ENCODE measurements at places on chromosomes 11 and 22. TPM values are rescaled to one million over a fixed set of nuclear protein-coding genes. Genes with fewer than 3 reads are reported as not detected.

MMP27 gene
- total RNA-seq, result not detected

- H3K4me3 ChIP-seq, result no peak overlapping the region
- peaks cover 6% of the 10 kb centered on the region for H3K4me1 ChIP-seq
- H3K36me3 ChIP-seq, result peaks cover 4% of the 10 kb centered on the region
- no peaks in the 10 kb centered on the region for H3K27me3 ChIP-seq
- H3K27ac ChIP-seq, result no peak overlapping the region
Measured at GRCh38 chr11:66847461-66848232, 4.4 kb downstream of the RCE1 start.

CSF2RB gene
- 3.6 TPM for total RNA-seq

GRCh38 chr11:76495019-76495418 is 50.2 kb downstream of the EMSY start:
- no peak overlapping the region for H3K4me3 ChIP-seq
- H3K4me1 ChIP-seq, result peaks cover 17% of the 10 kb centered on the region
- no peaks in the 10 kb centered on the region for H3K27me3 ChIP-seq
- H3K27ac ChIP-seq, result peak overlapping the region; percentile 65

RAG2 gene
- total RNA-seq, result not detected

DNA sequence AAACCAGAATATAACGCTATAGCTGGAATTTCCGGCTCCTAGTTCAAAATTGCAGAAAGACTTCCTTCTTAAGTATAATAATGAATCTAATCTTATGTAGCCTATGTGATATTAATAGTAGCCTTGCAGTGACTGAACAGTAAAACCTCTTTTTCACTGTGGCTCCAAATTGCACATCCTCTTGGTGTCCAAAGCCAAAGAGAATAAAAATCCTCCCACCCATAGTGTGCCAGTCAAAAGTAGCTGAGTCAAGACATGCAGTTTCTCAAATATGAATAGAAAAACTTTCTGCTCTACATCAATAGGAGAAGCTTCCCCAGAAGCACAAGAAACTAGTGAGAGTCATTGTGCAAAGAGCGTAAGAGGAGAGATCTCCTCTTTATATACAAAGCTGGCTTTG is 76.0 kb upstream of the PICALM start:
- no peak overlapping the region for H3K27ac ChIP-seq
- no peaks in the 10 kb centered on the region for H3K36me3 ChIP-seq
- no peak for DNase-seq
- peaks cover 25% of the 10 kb centered on the region for H3K4me1 ChIP-seq
- H3K4me3 ChIP-seq, result no peak overlapping the region
- no peaks in the 10 kb centered on the region for H3K27me3 ChIP-seq

GRCh38 chr22:29109822-29110221 is 37.0 kb downstream of the KREMEN1 start:
- H3K27ac ChIP-seq, result no peak overlapping the region
- DNase-seq, result no peak
- no peaks in the 10 kb centered on the region for H3K36me3 ChIP-seq
- no peaks in the 10 kb centered on the region for H3K27me3 ChIP-seq
- H3K4me1 ChIP-seq, result no peaks in the 10 kb centered on the region
- no peak overlapping the region for H3K4me3 ChIP-seq

- no peak for DNase-seq
- no peaks in the 10 kb centered on the region for H3K36me3 ChIP-seq
- peaks cover 4% of the 10 kb centered on the region for H3K4me1 ChIP-seq
- H3K4me3 ChIP-seq, result no peak within 1 kb of the TSS
- H3K27me3 ChIP-seq, result peaks cover 12% of the 10 kb centered on the region
Measured at GRCh38 chr11:111911563-111912401, at the start of gene CRYAB. TSS of gene CRYAB (minus strand) at chr11:111911770. CDS start at chr11:111911724, 46 bp downstream.

SAA4 gene
- total RNA-seq, result not detected

GRCh38 chr11:129443276-129443675 is 67.6 kb downstream of the BARX2 start:
- H3K27me3 ChIP-seq, result no peaks in the 10 kb centered on the region
- H3K36me3 ChIP-seq, result no peaks in the 10 kb centered on the region
- H3K27ac ChIP-seq, result no peak overlapping the region
- DNase-seq, result no peak

DNA sequence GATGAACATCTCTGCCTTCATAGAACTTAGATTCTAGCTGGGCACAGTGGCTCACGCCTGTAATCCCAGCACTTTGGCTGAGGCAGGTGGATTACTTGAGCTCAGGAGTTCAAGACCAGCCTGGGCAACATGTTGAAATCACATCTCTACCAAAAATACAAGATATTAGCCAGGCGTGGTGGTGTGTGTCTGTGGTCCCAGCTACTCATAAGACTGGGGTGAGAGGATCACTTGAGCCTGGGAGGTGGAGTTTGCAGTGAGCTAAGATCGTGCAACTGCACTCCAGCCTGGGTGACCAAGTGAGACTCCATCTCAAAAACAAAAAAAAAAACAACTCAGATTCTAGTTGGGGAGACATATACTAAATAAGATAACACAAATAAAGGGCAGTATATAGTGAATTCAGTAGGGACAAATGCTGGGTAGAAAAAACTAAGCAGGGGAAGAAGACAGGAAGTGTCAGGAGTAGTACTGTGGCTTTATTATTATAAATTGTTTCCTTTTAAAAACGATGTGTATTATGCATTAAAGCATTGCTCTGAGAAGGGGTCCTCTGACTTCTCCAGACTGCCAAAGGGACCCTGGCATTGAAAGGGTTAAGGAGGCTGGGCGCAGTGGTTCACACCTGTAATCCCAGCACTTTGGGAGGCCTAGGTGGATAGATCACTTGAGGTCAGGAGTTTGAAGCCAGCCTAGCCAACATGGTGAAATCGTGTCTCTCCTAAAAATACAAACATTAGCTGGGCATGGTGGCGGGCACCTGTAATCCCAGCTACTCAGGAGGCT is 46.7 kb downstream of the PACS1 start:
- H3K4me1 ChIP-seq, result peaks cover 75% of the 10 kb centered on the region
- H3K36me3 ChIP-seq, result peaks cover 2% of the 10 kb centered on the region
- H3K27me3 ChIP-seq, result no peaks in the 10 kb centered on the region

GRCh38 chr11:2548596-2548995 is 103.8 kb downstream of the KCNQ1 start:
- H3K4me1 ChIP-seq, result no peaks in the 10 kb centered on the region
- H3K27ac ChIP-seq, result no peak overlapping the region
- H3K4me3 ChIP-seq, result no peak overlapping the region

ZNF195 gene
- total RNA-seq, result 30.2 TPM

SLC35E4 gene
- 4.0 TPM for total RNA-seq

DNA sequence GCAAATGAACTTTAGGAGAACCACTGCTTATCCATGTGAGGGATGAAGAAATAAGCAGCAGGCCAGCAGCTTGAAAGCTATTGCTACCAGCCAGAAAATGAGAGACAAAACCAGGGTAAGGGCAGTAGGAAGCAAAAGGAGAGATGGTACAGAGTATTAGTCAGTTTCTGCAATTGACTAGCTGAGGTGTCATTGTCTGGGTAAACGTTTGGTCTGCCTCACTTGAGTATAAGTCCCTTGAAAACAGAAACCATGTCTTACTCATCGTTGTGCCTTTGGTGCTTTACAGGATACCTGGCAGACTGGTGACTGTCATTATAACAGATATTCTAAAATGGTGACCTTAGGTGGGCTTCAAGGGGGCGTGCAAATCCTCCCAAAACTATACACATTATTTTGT is 63.9 kb upstream of the USP47 start:
- no peak overlapping the region for H3K27ac ChIP-seq
- no peak for DNase-seq
- H3K4me1 ChIP-seq, result no peaks in the 10 kb centered on the region
- no peaks in the 10 kb centered on the region for H3K36me3 ChIP-seq
- H3K4me3 ChIP-seq, result no peak overlapping the region
- H3K27me3 ChIP-seq, result no peaks in the 10 kb centered on the region

C11orf58 gene
- total RNA-seq, result 133 TPM

DNA sequence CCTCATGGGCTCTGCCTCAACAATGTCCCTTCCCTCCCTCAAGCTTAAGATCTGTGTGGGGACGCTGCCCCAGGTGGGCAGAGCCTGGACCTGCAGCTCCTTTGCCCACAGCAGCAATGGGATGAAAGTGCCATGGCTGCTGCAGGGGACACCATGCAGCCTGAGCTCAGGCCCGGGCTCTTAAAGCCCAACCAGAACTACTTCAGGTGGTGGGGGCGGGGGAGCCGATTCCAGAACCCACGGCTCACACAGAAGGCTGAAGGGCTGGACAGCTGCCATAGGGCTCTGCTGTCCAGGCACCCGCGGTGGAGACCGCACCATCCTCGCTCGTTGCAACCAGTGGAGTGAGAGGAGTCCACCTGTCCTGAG is 12.5 kb downstream of the CHID1 start:
- H3K4me3 ChIP-seq, result no peak overlapping the region
- DNase-seq, result no peak
- H3K27ac ChIP-seq, result no peak overlapping the region
- no peaks in the 10 kb centered on the region for H3K27me3 ChIP-seq
- no peaks in the 10 kb centered on the region for H3K4me1 ChIP-seq

DNA sequence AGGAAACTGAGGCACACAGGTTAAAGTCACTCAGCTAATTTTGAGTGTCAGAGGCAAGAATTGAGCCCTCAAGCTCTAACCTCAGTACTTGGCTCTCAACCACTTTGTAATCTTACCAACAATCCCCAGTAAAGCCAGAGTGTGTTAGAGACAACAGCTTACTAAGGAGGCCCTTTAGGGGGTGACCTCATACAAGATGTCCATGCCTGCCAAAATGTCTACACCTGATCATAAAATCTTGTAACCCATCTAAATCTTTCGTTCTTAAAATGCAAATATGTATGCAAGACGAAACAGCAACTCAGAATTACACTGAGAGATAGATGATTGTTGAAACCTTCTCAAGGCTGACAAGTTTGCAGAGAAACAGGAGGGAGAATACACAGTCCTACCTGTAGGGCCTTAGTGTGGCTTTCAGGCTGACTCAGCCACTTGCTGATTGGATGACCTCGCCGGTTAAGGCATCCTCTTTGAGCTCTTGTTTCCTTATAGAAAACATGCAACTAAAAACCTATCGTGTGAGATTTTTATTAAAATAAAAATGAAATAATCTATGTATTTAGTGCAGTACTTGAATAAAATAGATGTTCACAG is 143.2 kb downstream of the OPCML start:
- no peaks in the 10 kb centered on the region for H3K4me1 ChIP-seq
- no peaks in the 10 kb centered on the region for H3K36me3 ChIP-seq

- no peak overlapping the region for H3K4me3 ChIP-seq
- peaks cover 6% of the 10 kb centered on the region for H3K27me3 ChIP-seq
- H3K36me3 ChIP-seq, result no peaks in the 10 kb centered on the region
- H3K4me1 ChIP-seq, result no peaks in the 10 kb centered on the region
Measured at GRCh38 chr22:28008056-28008455, 89.0 kb upstream of the PITPNB start.
